ENCODE measurements at places on chromosomes 5 and 9.

DNA sequence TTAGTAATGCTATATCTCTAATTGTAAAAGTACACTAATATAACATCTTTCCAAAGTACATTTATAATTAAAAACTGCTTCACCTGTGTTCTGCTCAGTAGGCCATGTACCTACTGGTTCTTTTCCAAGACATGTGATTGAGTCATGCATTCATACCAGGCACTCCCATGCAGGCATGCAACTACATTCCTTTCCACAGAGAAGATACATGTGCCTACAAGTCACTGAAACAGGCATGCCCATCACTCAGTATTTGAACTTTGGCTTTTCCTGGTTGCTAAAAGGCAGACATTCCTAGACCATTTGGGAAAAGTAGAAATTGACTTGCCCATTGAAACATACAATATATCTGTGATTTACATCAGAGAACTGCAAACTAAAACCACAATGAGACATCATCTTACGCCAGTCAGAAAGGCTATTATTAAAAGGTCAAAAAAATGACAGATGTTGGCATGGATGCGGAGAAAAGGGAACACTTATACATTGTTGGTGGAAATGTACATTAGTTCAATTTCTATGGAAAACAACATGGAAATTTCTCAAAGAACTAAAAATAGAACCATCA lies 148.3 kb upstream of the MOCS2 start:
- DNase-seq, result no peak

- no peak for DNase-seq
These were observed 641 bp downstream of the ATP6V1G1 start for GRCh38 chr9:114588210-114588609.

GRCh38 chr9:113817171-113817570 lies 58.9 kb upstream of the ZNF618 start:
- no peak for DNase-seq

DNA sequence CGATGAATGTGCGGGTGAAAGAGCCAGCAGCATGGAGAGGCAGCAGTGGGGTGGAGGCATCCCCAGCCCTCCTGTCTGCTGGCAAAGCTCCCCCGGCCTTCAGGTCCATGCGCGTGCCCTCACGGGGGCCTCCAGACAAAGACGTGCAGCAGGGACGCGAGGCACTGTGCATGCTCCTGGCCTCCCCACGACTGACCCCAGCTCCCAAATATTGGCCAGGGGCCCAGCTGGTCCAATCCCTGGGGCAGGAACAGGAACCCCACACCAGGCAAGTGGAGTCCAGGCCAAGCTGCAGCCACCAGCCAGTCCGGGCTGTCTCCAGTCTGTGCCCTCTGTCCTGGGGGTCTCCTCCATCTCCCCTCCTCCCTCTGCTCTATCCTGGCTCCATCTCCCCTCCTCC lies 33.5 kb upstream of the LRRC14B start:
- no peak for DNase-seq

DNA sequence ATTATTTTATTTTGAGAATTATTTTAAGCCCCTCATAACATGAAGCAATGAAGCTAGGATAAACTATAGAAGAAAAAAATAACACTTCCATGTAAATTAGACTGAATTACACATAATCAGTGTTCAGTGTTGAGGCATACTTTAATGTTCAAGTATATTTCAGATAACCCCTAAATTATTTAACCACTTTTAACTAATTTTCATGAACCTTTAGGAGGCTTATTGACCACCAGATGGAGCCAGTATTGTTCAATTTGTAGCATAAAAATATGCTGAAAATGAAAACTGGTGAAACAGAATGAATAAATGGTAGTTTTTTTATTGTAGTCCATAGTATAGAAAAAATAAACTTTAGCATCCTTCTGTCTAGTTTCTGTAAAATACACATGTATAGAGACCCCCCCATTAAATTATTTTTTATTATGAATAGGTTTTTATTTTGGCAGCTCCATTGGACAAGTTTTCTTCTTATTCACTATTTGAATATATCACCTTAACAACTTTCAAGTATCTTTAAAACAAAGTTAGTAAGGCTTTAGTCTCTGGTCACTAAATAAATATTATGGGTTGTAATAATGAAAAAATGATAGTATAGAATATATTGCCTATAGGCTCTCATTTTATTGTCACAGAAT lies 190.1 kb downstream of the CWC27 start:
- DNase-seq, result no peak

DNA sequence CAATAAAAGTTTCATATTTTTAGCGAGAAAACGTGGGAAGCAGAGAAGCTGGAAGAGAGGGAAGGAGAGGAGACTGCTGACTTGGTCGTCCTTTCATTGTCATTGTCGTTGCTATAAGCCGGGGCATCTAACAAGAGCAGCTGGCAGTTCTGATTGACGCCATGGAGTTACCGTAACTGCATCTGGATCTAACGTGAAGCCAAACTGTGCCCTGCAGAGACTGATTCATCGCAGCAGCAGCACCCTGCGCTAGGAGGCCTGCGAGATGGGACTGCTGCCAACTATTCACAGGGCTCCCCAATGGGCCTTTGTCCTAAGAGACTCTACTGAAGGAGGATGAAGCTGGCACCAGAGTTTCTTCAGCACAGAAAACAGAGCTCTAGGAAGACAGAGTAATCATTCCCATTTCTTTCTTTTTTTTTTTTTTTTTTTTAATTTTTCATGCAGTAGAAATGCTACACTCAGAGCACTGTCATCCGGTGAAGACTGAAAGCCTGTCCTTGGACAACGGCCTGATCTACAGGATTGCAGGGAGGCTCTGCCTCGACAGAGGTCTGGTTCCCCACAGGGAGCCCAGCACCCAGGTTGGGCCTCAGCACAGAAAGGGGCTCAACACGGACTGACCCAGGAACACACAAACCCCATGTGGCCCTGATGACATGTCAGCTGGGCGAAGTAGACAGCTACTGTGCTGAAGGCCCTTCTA lies 47.8 kb downstream of the RETREG1 start:
- no peak for DNase-seq

DNA sequence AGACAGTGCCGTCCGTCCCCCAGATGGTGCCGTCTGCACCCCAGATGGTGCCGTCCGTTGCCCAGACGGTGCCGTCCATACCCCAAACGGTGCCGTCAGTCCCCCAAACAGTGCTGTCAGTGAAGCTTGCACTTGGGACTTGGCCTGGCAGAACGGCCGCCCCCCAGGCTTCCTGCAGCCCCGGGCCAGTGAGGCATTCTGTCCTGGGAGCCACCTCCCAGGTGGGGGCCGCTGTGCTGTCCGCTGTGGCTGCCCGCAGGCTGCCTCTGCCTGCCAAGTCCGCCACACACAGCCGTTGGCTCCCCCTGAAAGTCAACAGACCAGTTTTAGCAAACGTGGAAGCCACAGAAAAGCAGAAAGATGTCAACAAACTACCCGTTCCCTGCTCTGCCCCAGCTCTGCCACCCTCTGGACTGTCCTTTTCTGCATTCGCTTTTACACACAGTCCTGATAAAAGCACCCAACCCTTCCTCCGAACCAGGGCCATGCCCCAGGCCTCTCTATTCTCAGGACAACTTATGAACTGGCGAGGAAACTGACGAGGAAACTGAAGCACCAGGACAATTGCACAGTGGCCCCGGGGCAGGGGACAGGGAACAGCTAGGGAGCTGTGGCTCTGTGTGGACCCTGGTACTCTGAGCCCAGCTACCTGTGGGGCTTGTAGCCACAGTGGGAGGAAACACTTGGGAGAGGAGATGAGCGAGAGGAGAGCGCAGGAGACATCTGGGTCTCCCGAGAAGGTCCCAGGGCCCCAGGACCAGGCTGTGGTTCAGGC lies 39.6 kb upstream of the RXRA start:
- no peak for DNase-seq

DNA sequence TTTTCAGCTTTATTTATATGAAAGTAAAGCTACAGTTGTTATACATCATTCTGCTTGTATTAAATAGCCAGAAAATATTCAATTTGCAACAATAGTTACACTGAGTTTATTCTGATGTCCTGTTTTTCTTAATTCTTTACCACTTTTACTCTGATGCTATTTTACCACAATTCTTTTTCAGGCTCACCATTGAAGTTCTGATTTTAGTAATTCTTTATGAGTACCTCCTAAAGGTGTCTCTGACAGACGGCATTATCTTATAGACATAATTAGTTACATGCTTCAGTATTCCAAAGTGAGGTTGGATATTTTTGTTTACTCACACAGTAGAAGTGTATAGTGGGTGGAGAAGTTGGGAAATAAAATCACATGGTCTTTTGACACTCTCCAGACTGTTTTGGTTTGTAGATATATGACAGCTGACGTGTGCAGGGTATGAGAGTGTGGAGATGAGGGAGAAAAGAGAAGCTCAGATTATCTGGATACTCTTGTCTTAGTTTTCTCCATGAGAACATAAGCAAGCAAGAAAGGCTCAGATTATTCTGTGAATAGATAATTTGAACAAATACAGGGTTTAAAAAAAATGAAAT lies 97.4 kb downstream of the FBXO4 start:
- DNase-seq, result no peak

GRCh38 chr5:891837-892393 lies 686 bp downstream of the BRD9 start:
- DNase-seq, result peak; percentile 7

DNA sequence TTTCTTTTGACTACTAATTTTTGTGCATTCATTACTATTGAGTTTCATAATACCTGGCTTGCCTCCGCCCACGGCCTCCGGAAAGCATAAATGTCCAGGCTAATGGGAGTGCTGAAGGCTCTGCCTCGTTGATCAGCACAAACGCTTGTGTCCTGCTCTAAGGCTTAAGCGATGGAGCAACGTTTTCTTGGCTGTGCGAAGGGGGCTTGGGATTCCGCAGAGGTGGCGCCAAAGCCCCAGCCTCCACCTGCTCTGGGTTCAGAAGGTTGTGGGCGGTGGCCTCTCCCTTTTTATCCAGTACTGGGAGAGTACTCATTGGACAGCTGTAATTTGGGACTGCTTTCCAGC lies 19.7 kb downstream of the ANXA2R start:
- DNase-seq, result no peak

DNA sequence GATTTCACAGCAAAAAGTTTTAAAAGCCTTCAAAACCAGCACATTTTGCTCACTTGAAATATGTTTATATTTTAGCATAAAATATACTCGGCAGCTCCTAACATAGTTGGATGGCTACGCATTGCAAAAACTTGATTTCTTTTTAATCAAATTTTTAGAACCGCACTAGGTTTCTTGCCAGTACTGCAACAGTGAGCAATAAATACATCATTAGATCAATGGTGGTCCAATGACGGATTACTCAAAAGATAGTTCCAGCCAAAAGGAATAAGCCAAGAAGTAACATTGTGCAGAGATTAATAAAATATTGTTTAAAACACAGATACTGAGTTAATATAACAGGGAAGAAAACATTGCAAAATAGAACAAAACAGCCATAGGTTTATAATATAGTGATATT lies 5.5 kb downstream of the MARCHF3 start:
- no peak for DNase-seq

DNA sequence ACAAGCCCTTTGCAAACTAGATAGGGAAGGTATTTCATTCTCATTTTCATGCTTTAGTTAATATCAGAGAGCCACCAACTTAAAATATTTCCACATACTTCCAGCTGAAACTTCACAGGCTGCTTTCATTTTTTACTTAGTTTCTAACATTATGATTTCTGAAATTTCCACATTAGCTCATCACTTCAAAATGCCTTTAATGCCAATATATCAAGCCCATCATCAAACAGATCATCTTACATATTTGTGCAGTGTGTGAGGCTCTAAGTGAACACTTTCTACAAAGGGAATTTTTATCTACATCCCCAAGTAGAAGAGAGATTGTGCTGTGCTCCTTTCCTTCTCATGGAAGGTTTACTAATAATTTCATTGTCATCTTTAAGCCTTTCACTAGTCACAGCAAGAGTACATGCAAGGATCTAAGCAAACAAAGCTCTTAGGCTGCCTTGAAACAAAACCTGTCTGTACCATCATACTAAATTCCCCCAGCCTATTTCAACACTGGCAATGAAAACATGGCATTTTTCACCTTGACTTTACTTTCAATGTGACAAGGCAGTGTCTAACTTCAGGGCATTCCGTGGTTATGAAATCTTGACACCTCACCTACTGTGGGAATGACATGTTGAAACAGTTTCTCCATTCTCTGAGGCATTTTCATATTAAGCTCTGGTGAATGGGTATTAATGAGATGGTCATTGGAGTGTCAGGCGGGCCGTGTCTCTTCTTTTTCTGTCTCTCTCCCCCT lies 45.4 kb downstream of the PPP2R2B start:
- DNase-seq, result no peak

- no peak for DNase-seq
These were observed 868 bp downstream of the ARHGEF28 start for GRCh38 chr5:73626814-73627313.

DNA sequence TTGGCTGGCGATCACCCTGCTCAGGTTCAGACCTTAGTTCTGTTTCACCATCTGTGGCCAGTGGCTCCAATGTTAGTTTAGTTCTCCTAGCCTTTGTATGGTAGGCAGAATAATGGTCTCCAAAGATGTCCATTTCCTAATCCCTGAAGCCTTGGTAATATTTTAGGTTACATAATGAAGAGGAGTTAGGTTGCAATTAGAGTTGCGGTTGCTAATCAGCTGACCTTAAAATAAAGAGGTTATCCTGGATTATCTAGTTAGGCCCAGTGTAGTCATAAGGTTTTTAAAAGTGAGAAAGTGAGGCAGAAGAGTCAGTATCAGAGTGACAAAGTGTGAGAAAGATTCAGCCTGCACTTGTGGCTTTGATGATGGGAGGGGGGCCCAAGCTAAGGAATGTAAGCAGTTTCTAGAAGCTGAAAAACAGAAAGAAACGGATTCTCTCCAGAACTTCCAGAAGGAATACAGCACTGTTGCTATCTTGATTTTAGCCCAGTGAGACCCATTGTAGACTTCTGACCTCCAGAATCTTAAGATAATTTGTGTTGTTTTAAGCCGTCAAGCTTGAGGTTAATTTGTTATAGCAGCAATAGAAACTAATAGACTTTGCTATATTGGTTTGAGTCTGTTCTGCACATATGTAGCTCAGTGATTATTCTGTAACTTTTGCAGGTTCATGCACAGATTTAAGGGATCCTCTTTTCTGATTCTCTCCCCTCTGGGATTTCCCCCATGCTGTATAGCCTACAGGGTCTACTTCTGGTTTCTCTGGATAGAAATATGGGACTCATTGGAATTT lies 21.6 kb downstream of the LNPEP start:
- no peak for DNase-seq

DNA sequence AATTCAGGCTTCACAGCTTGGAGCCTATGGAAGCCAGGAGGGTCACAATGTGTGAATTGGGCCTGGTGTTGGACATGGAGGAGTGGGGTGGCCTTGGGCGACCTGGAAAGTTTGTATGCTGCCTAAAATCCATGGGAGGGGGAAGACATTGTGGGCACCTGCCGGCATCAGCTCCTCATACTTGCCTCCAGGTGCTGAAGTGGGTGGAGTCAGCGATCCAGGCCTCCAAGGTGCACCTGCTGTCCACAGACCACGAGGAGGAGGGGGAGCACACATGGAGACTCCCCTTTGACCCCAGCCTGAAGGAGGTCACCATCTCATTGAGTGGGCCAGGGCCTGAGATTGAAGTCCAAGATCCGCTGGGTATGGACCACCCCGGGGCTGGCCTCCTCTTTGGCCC lies 29.1 kb downstream of the HMCN2 start:
- DNase-seq, result no peak

GRCh38 chr9:1747417-1747967 lies 267.7 kb upstream of the SMARCA2 start:
- DNase-seq, result no peak

GRCh38 chr9:134024214-134024792 lies 978 bp upstream of the BRD3OS start:
- DNase-seq, result no peak
